Stimulated activated CD4-positive, alpha-beta T cell treated with anti-CD3 and anti-CD28 coated beads, Interleukin-4, amount 100 ng/mL, for 1 hour (primary cell): ENCODE measurements at places on chromosomes 6 and 20.
A peak's percentile ranks its signal among the peaks of the same experiment; 100 is the strongest.

DNA sequence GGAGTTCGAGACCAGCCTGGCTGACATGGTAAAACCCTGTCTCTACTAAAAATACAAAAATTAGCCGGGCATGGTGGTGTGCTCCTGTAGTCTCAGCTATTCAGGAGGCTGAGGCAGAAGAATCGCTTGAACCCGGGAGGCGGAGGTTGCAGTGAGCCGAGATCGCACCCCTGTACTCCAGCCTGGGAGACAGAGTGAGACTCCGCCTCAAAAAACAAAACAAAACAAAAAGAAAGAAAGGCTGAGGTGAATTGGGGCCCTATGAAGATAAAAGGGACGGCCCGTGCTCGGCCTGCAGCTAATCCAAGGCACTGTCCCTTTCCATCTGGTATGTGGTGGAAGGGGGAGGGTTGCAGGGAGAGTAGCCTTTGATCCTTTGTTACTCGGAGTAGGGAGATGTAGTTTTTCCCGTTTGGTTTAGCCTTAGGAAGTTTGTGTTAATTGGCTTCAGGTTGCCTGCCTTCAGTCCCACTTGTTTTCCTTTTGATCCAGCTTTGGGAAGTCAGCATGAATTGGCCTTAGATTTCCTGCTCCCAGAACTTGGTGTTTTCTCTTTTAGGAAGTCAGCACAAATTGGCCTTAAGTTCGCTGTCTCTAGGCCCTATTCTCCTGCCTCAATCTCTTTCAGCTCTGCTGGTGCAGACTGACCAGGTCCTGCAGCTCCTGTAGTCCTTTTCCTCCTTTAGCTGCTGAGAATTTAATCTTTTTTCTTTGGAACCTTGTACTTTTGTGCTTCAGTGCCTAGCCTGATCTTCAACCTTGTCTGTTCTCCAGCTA lies 36.1 kb upstream of the PAQR8 start:
- no peak for DNase-seq

GRCh38 chr20:21901470-21902275 lies 196.2 kb downstream of the PAX1 start:
- no peak for DNase-seq

DNA sequence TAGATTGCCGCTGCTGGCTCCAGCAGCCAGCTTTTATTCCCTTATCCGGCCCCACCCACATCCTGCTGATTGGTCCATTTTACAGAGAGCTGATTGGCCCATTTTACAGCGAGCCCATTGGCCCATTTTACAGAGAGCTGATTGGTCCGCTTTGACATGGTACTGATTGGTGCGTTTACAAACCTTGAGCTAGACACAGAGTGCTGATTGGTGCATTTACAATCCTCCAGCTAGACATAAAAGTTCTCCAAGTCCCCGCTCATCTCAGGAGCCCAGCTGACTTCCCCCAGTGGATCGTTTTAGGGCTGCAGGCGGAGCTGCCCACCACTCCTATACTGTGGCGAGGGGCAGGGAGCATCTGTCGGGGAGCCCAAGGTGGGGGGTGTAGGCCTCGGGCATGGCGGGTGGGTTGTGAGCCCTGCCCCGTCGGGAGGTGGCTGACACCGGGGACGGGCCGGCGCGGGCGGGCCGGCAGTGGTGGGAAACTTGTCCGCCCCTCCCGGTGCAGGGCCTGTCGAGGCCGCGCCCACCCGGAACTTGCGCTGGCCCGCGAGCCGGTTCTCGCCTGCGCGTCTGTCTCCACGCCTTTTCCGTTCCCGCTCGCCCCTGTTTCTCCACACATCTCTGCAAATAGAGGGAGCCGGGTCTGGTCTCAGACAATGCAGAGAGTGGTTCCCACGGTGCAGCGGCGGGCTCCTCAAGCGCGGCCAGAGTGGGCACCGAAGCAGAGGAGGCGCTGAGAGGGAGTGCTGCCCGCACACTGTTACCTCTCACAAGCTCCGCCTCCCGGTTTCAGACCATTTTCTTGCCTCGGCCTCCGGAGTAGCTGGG lies 86.1 kb upstream of the STMND1 start:
- peak; percentile 13 for DNase-seq

DNA sequence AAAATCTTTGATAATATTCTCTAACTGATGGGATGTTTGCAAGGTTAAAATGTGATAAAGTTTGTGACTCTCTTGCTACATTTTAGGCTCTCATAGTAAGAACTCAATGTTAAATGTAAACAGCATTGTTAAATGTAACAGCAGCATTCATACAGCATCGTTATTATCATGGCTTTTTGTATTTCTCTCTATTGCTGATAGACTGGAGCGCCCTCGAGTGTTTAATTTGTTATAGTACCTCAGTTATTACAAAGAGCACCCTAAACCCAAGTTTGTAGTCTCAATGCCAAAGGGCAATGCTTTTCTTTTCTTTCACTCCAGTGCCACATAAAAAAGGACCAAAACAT lies 14.9 kb upstream of the TTPAL start:
- DNase-seq = no peak

DNA sequence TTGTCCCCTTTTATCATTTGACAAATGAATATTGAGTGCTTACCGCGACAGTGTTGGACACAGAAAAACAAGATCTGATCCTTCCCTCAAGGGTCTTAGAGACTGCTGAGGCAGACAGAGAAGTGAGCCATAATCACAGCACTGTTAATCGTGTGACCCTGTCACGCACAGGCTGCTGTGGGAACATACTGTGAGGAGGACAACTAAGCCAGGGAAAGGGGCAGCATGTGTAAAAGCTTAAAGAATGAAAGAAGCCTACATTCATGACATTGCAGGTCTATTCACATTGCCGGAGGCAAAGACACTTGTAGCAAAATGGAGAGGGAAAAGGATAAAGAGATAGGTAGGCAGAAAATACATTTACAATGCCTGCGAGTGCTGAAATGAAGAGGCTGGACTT lies 32.7 kb downstream of the TRDN start:
- no peak for DNase-seq

DNA sequence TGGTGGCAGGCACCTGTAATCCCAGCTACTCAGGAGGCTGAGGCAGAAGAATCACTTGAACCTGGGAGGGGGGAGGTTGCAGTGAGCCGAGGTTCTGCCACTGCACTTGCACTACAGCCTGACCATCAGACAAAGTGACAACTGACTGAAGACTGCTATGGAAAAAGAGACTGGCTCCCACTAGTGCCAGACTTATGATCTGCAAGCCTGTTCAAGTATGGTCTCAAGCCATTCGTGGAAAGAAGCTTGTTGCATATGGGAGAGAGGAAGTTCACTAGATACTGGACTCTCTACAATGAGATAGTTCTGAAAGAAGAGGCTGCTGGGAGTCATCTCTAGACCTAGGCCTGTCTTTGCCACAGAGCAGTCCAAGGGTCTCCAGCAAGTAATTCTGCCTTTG lies 26.7 kb downstream of the MDN1 start:
- DNase-seq = no peak

- no peak for DNase-seq
Observed at GRCh38 chr20:46303176-46303956, 4.9 kb downstream of the CDH22 start.

- DNase-seq = no peak
Observed at GRCh38 chr20:34557936-34558319, 590 bp upstream of the MAP1LC3A start.
